Brain (organoid and tissue), 16 donors: ENCODE measurements at places on chromosomes 12 and 14. TPM values are rescaled to one million over a fixed set of nuclear protein-coding genes. Genes with fewer than 3 reads are reported as not detected.

DNA sequence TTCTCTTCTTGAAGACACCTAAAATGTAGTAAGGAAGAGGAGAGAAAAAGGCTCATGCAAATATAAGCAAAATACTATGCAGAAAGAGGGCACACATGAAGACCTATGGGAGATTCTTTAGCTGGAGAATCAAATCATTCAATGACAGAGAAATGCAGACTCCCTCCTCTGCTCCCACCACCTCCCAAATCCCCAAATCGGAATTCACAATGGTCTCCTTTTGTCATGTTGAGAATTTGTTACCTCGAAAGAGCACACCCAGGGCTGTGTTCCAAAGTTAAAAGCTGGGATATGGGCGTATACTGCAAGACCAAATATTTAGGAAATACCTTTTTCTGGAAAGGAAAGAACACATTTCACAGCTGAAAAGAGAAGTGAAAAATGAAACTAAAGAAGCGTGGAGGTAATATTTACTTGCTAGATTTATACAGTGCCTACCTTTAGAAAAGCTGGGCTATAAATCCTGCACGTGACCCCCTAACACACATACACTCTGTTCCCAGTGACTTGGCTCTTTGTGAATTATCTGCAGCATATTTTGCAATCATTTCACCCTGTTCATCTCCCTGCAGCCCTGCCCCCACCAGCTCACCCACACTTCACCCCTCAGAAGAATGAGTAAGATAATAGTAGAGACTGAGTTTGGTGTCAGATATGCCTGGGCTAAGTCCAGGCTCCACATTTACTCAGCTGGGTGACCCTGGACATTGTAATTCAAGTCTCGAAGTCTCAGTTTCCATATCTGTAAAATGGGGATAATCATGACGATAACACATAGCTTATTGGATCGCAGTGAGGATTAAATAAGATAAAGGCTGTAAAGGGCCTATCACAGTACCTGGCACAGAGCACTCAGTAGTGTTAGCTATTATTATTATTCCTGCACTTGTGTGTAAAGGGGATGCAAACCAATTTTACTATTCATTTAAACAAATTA is 2.9 kb upstream of the CACNA1C start:
- no peak for DNase-seq

ENDOU gene
- polyA plus RNA-seq, result 0.80 TPM

DNA sequence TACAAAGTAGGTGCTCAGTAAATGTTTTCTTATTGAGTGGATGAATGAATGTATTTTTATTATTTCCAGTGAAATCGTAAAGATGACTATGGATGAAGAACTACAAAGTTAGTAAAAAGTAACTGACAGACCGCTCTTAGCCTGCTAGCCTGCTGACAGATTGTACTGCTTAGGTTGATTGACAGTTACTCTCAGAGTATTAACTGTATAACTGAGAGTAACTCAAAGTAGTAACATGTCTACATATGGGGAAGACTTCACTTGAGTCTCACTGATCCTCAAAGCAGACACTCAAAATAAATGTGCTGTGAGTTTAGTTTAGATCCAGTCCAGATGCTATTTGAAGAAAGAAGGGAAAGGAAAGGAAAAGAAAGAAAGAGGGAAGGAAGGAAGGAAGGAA is 272.3 kb upstream of the AMIGO2 start:
- no peak for DNase-seq

CFAP73 gene
- polyA plus RNA-seq, result not detected

GRCh38 chr12:128298091-128298748 is 31.2 kb downstream of the TMEM132C start:
- no peak for DNase-seq

SUOX gene
- 18.4 TPM for polyA plus RNA-seq

GRIN2B gene
- 0.61 TPM for polyA plus RNA-seq

ERP27 gene
- polyA plus RNA-seq, result not detected

GRCh38 chr12:109947521-109947920 is 47.4 kb downstream of the TCHP start:
- DNase-seq, result no peak

GRCh38 chr12:11228296-11228879 is 41.1 kb downstream of the PRB3 start:
- no peak for DNase-seq

- DNase-seq, result no peak
Measured at GRCh38 chr12:117507548-117507947, 146.1 kb upstream of the NOS1 start.

DNA sequence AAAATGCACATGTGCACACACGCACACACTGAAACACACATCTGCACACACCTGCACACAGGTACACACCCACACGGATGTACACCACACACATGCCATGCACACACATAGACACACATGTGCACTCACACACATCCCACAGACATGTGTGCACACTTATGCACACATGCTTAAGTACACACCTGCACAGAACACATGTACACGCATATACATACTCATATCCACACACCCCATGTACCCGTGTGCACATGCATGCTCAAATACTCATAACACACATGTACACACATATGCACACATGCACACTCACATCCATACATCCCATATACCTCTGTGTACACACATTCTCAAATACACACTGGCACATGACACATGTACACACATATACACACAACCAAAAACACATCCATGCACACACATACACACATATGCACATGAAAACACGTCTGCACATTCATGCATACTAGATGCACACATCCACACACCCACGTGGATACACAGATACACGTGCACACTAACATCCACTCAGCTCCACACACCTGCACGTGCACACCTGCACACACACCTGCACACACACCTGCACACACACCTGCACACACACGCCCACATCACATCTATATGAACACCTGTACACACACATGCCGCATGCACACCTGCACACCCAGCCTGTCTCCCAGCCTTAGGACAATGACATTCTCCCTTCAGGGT is 336.7 kb downstream of the ADGRD1 start:
- no peak for DNase-seq

- no peak for DNase-seq
Measured at GRCh38 chr12:47967461-47968321, 4.3 kb downstream of the TMEM106C start.

DNA sequence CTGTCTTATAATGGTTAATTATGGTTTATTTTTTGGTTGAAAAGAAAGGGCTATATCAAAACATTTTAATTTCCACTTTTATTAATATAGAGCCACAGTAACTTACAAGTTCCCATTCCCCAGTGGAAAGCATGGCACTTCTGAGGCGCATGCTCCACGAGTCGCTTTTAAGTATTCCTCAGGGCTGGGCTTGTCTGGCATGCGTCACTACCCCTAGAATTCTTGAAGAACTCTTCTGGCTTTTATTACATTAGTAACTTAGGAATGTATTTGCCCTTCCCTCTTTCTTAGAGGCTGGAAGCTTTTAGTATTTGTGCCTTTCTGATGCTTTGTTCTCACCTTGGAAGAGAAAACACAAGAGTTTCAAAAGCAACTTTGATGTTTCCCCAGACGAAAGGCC is 81.1 kb downstream of the ESR2 start:
- DNase-seq, result no peak

GRCh38 chr12:19683178-19683927 is 244.1 kb downstream of the AEBP2 start:
- DNase-seq, result no peak

DNA sequence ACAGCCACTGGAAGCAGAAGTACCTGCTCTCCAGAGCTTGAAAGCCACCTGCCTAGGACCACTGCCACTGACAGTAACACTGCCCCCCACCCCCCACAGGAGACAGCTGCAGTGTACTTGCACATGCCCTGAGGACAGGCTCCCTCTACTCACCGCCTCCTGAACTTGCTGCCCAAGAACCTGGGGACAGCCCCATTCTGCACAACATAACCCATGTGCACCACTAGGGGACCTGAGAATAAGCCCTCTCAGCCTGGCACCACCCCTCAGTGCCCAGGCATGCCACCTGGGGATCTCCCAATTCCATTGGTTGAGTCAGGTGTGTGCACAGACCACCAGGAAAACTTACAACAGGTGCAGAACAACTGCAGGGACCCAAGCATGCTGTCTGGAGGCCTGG is 67.1 kb upstream of the KIF21A start:
- DNase-seq, result no peak

GRCh38 chr14:78921856-78922255 is 751.7 kb downstream of the NRXN3 start:
- no peak for DNase-seq
